ENCODE measurements at places on chromosomes 6 and 20.

DNA sequence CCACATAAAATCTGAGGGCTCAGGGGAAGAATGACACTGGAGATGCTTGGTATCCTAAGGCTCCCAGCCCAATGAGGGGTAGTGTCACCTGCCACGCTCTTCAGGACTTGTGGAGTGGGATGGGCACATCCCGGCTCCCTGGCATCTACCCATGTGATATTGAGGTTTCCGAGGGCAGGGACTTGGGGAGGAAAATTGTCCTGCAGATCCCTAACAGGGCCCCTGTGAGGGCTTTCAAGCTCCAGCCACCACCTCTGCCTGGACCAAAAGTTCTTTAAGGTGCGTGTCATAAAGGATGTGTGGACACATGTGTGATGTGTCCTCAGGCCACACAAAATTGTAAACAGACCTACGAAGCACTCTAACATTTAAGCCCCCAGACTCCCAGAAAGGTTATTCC is 2.5 kb downstream of the SCML4 start:
- DNase-seq = no peak

- DNase-seq = no peak
These were observed 120.2 kb upstream of the RAB32 start for GRCh38 chr6:146423452-146423851.

DNA sequence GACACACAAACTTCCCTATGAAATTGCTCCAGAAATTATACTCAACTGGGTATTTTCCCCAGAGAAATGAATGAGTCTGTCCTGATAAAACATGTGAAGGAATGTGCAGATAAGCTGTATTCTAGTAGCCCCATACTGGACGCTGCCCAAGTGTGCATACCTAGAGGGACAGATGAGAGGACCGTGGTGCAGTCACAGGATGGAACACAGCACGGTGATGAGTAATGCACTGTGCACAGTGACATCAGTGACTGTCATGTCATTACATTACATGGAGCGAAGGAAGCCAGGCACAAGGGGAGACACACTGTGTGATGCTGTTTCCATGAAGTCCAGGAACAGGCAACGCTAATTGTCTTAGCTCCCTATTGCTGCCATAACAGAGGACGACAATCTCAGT is 155.5 kb downstream of the CDH4 start:
- DNase-seq = no peak

DNA sequence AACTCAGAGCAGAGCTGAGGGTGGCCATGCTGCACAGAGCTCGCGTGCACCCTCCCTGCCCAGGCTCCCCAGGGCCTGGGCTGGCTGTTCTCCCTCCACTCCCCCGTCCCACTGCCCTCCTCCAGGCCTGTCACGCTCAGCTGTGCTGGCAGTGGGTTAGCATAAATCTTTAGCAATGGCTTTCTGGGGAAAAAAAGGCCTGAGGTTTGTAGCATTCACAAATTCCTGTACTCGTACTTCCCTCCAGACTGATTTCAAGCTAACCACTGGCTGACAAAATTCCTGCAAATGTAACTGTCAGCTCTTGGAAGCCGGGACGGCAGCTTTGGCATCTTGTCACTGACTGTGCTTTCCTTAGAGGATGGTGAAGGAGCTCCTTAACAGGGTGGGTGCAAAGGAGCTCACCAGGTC is 22.3 kb upstream of the SMOC2 start:
- DNase-seq = no peak

GRCh38 chr6:166058064-166058739 is 109.4 kb downstream of the TBXT start:
- no peak for DNase-seq

GRCh38 chr6:163352011-163352685 is 62.4 kb upstream of the QKI start:
- DNase-seq = no peak

DNA sequence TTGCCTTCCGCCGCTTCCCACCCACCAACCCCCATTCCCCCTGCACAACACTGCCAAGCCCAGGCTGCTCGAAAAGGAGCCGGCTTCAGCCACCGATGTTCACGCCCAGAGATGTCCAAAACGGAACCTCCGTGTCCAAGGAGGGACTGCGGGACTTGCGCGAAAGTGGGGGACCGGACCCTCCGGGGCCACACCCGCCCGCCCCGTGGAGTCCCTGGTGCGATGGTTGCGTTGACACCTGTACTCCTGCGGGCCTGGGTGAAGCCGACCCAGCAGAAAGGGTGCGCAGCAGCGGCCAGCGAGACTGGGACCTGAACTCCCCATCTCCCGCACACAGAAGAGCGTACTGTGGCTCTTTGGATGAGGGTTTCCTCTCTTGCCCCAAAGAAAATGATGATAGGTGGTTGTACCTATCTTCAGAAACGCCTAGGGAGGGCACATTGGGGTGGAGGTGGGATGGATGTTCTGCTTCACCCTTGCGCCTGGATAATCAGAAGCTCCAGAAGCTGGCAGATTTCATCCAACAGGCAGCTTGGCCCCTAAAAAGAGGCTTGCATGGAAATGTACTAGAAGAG is 1.9 kb upstream of the VGLL2 start:
- no peak for DNase-seq

GRCh38 chr6:43203718-43204095 is 21.7 kb downstream of the CUL9 start:
- DNase-seq = no peak

DNA sequence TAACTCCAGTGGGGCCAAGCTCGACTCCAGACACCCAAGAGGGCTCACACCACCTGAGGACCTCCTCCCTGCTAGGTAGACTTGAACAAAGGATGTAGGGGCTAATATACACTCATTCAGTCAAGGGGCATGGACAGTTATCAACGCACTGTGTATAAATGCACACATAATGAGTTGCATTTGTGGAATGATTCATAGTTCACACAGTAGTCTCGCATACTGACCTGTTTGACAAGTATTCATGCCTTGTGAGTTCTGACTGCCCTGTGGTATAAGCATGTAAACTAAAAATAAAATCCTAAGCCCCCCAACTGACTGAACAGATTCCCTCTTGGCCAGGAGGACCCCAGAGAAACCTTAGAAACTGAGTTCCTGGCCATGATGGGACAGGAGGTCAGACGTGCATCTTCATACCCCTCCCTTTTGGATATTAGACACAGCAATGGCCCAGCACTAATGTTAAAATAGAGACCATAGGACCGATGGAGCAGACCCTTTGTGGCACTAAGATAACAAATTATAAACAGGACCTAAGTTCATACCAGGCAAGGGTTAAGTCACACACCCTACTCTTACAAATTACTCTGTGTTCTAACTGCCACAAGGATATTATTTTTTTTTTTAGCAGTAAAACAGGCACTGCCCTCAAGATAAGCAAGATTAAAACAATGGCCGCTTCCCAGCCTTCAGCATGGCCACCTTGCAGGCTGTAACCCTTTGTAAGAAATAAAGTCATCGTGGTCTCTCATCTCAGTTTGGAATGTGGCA is 124.4 kb downstream of the TTLL2 start:
- no peak for DNase-seq

DNA sequence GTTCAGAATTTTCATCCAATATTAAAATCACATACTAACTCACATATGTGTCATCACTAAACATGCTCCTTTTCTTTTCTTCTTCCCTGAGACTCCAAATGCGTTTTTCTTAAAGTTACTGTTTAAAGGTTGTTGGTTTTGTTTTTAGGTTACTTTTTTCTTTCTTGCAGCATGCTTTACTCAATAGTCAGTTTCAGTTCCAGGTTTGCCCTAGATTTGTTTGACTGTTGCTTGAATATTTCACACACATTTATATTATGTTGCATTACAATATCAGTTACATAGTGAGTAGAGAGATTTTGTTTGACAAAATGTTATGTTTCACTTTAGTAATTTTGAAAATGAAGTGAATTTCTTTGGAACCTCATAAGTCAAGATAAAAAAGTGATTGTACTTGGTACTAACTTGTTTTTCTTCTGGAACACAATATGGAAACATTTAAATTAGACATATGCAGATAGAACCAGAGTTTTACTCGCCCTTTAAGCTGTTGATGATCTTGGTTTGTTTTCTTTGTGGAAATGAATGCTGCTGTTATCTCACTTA is 27.3 kb downstream of the FNDC1 start:
- no peak for DNase-seq

DNA sequence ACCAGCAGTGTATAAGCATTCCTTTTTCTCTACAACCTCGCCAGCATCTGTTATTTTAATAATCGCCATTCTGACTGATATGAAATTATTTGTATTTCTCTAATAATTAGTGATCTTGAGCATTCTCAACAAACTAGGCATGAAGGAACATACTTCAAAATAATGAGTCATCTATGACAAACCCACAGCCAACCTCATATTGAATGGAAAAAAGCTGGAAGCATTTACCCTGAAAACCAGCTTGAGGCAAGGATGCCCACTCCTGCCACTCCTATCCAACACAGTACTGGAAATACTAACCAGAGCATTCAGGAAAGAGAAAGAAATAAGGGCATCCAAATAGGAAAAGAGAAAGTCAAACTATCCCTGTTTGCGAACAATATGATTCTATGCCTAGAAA is 390.6 kb upstream of the ID4 start:
- no peak for DNase-seq

DNA sequence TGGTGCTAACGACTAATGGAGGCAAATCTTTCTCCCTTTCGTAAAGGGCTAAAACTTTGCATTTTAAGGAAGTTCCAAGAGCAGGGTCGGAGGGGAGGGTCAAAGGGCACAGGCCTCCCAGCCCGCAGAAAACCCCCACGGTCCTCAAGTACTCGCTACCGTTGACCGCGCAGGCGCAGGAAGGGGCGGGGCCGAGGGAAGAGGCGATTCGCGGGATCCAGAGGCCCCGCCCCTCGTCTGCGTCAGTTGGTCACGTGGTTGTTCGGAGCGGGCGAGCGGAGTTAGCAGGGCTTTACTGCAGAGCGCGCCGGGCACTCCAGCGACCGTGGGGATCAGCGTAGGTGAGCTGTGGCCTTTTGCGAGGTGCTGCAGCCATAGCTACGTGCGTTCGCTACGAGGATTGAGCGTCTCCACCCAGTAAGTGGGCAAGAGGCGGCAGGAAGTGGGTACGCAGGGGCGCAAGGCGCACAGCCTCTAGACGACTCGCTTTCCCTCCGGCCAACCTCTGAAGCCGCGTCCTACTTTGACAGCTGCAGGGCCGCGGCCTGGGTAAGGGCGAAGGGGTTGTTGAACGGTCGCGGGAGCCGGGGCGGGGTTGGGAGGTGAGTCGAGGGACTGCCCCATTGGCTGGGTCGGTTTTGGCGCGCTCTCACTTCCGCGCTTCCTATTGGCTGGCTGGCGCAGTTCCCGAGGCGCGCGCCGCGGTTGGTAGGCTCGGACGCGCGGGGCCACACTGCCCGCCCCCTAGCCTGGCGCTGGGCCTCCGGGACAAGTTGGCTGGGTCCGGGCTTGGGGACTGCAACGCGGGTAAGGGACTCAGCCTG is at the start of gene GMNN:
TSS of gene GMNN (plus strand) at position 242 of the 824 bp plus-strand sequence. CDS start 2,310 bp downstream, outside the sequence.
- peak; percentile 98 for DNase-seq

- no peak for DNase-seq
These were observed 100.3 kb downstream of the TMEM242 start for GRCh38 chr6:157223021-157223430.

DNA sequence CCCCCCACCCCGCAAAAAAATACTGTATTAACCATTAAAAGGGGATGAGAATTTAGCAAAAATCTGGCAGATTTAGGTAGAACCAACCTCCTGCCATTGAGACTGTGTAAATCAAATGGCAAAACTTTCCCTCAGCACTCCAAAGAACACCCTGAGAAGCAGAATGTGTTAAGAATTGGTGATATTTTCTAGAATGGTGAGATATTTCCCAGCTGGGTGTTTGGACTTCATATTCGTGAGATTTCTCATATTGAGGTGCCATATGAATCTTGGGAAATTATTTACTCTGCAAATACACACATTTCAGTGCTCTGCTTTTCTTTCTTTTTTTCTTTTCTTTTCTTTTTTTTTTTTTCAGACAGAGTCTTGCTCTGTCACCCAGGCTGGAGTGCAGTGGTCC is 66.3 kb upstream of the FOXO3 start:
- DNase-seq = no peak

DNA sequence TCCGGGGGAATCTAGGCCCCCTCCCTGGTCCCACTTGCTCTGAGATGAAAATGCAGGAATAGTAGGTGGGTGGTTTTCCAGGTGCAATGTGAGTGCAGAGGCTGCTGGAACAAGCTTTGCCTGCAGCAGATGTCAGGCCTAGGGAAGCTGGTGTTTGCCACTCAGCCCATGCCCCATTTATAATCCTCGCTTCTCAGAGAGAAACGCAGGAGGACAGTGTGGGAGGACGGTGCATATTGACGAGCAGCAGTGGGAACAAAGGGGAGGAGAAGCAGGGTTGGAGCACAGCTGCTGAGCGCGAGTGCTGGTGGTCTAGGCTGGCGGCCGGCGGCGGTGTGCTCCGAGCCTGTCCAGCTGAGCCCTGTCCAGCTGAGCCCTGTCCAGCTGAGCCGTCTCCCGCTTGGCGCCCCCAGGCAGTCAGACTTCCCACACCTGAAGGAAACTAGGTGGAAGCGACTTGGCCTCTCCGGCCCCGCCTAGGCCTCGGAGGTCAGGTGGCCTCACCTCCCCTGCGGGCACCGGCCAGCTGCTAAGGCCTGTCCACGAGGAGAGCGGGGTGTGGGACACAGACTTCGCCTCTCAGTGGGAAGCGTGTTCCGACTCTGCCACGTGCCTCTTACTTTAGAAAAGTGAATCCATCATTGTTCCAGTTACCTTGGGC is 49.7 kb upstream of the FRMD1 start:
- DNase-seq = no peak

All from activated gamma-delta T cell treated with anti-CD3 and anti-CD28 coated beads, Interleukin-2, amount 50 U/mL, for 16 hours (primary cell).